ENCODE measurements at places on chromosomes 2 and 18. TPM values are rescaled to one million over a fixed set of nuclear protein-coding genes. Genes with fewer than 3 reads are reported as not detected.

The CHRND gene
- not detected for total RNA-seq

The FAM136A gene
- total RNA-seq: 20.7 TPM

The CYP1B1 gene
- 9.3 TPM for total RNA-seq

The CYP26B1 gene
- total RNA-seq: 3.7 TPM

The TGFA gene
- total RNA-seq: 3.7 TPM

The TUBA3E gene
- total RNA-seq: not detected

The CFAP221 gene
- 6.4 TPM for total RNA-seq

The RAX gene
- not detected for total RNA-seq

The FBXO36 gene
- 3.9 TPM for total RNA-seq

The HYCC2 gene
- total RNA-seq: 42.0 TPM

The IL37 gene
- not detected for total RNA-seq

The DCC gene
- total RNA-seq: 17.9 TPM

The CSRNP3 gene
- 184 TPM for total RNA-seq

The ACOXL gene
- not detected for total RNA-seq

The SNED1 gene
- total RNA-seq: 3.2 TPM

The EMX1 gene
- total RNA-seq: 11.1 TPM

The CRYGD gene
- 1.2 TPM for total RNA-seq

The AQP12B gene
- not detected for total RNA-seq

The FBXO15 gene
- 2.2 TPM for total RNA-seq

The ABCG5 gene
- not detected for total RNA-seq
